Placental pericyte (primary cell): ENCODE measurements at places on chromosomes 13 and 19. TPM values are rescaled to one million over a fixed set of nuclear protein-coding genes. Genes with fewer than 3 reads are reported as not detected.

Gene ZNF121
- 26.5 and 50.3 TPM in 2 replicates for total RNA-seq

Gene MATK
- not detected in 2 replicates for total RNA-seq

Gene STXBP2
- total RNA-seq, result 15.7 and 60.4 TPM in 2 replicates

Gene MAG
- 0.43 TPM in 1 of 2 replicates, not detected in the other for total RNA-seq

Gene ZNF442
- 0.44 and 0.72 TPM in 2 replicates for total RNA-seq

Gene UGGT2
- total RNA-seq, result 52.1 and 69.4 TPM in 2 replicates

Gene MISP
- 0.14 and 0.22 TPM in 2 replicates for total RNA-seq

Gene C19orf38
- not detected in 2 replicates for total RNA-seq

Gene ZNF324B
- 8.5 and 13.5 TPM in 2 replicates for total RNA-seq

Gene CEACAM21
- total RNA-seq, result not detected in 2 replicates

Gene RNF113B
- total RNA-seq, result not detected in 2 replicates

Gene FKRP
- 34.2 and 34.8 TPM in 2 replicates for total RNA-seq

Gene RNF225
- total RNA-seq, result 0.22 and 0.43 TPM in 2 replicates

Gene PRODH2
- total RNA-seq, result not detected in 2 replicates

Gene CXCL17
- total RNA-seq, result not detected in 2 replicates

Gene GARIN5A
- 0.14 and 0.44 TPM in 2 replicates for total RNA-seq

Gene ZSCAN4
- total RNA-seq, result 0.22 TPM in 1 of 2 replicates, not detected in the other

Gene OR10H1
- not detected in 2 replicates for total RNA-seq

Gene RASL11A
- total RNA-seq, result 2.2 and 2.9 TPM in 2 replicates

Gene ZNF626
- 11.6 and 15.5 TPM in 2 replicates for total RNA-seq

Gene ADAMTSL5
- total RNA-seq, result 6.3 and 10.7 TPM in 2 replicates

Gene PLEKHA4
- 5.4 and 6.3 TPM in 2 replicates for total RNA-seq

Gene TBXA2R
- 1.5 and 5.6 TPM in 2 replicates for total RNA-seq

Gene KLK15
- total RNA-seq, result not detected in 2 replicates

Gene WIZ
- 11.2 TPM in 2 replicates for total RNA-seq

Gene APOC4
- not detected in 2 replicates for total RNA-seq

Gene MCEMP1
- not detected in 2 replicates for total RNA-seq

Gene SCGB2B2
- under 0.01 and 0.22 TPM in 2 replicates for total RNA-seq

Gene NCAN
- total RNA-seq, result under 0.01 TPM in 1 of 2 replicates, not detected in the other

Gene MAN2B1
- 40.5 and 48.8 TPM in 2 replicates for total RNA-seq

Gene ZIC5
- total RNA-seq, result not detected in 2 replicates

Gene SIGLECL1
- total RNA-seq, result not detected in 2 replicates

Gene UPF1
- total RNA-seq, result 60.4 and 76.5 TPM in 2 replicates

Gene DACH1
- 1.8 and 2.1 TPM in 2 replicates for total RNA-seq

Gene PRR12
- total RNA-seq, result 6.9 and 9.0 TPM in 2 replicates

Gene ZNF677
- total RNA-seq, result 22.5 and 26.7 TPM in 2 replicates

Gene CD70
- total RNA-seq, result 0.29 TPM in 1 of 2 replicates, not detected in the other

Gene KCNK6
- total RNA-seq, result 10.5 and 13.1 TPM in 2 replicates

Gene MYCBP2
- 62.6 and 105 TPM in 2 replicates for total RNA-seq

Gene SBSN
- total RNA-seq, result 0.14 TPM in 1 of 2 replicates, not detected in the other

Gene N4BP2L1
- 0.43 and 1.5 TPM in 2 replicates for total RNA-seq

Gene CEP89
- 12.7 and 32.1 TPM in 2 replicates for total RNA-seq

Gene TUBA3C
- not detected in 2 replicates for total RNA-seq

Gene TMPRSS9
- not detected in 2 replicates for total RNA-seq

Gene ANGPTL8
- not detected in 2 replicates for total RNA-seq

Gene SYCN
- not detected in 2 replicates for total RNA-seq

Gene GJB2
- total RNA-seq, result 1.3 and 2.4 TPM in 2 replicates

Gene SYT3
- total RNA-seq, result not detected in 2 replicates

Gene C1QTNF9
- total RNA-seq, result not detected in 2 replicates

Gene SMAD9
- total RNA-seq, result 0.88 and 1.3 TPM in 2 replicates

Gene ICAM5
- total RNA-seq, result 11.6 and 16.2 TPM in 2 replicates

Gene IZUMO1
- not detected in 2 replicates for total RNA-seq

Gene SLC39A3
- 28.3 and 31.5 TPM in 2 replicates for total RNA-seq

Gene TPTE2
- 0.22 TPM in 1 of 2 replicates, not detected in the other for total RNA-seq

Gene C5AR2
- 0.72 TPM in 1 of 2 replicates, not detected in the other for total RNA-seq

Gene CYP2F1
- not detected in 2 replicates for total RNA-seq

Gene ZNF844
- 4.0 and 5.0 TPM in 2 replicates for total RNA-seq

Gene ZNF155
- 5.5 and 6.9 TPM in 2 replicates for total RNA-seq

Gene POLR1D
- 54.8 and 87.1 TPM in 2 replicates for total RNA-seq

Gene LGI4
- not detected in 2 replicates for total RNA-seq
